Sigmoid colon (tissue), 7 donors: ENCODE measurements at places on chromosomes 3 and 15. TPM values are rescaled to one million over a fixed set of nuclear protein-coding genes. Genes with fewer than 3 reads are reported as not detected.

GRCh38 chr3:120741837-120742197 lies 499 bp downstream of the RABL3 start:
- H3K27me3 ChIP-seq = no peaks in the 10 kb centered on the region
- H3K4me1 ChIP-seq = peaks cover 12% of the 10 kb centered on the region
- DNase-seq = no peak
- peaks cover 5% of the 10 kb centered on the region for H3K36me3 ChIP-seq
- H3K27ac ChIP-seq = peak overlapping the region; percentile 92

- no peak overlapping the region for H3K27ac ChIP-seq
- no peaks in the 10 kb centered on the region for H3K27me3 ChIP-seq
- H3K4me1 ChIP-seq = no peaks in the 10 kb centered on the region
- H3K36me3 ChIP-seq = no peaks in the 10 kb centered on the region
- no peak for DNase-seq
- no peak overlapping the region for H3K4me3 ChIP-seq
Observed at GRCh38 chr3:87997298-87997697, 61.5 kb downstream of the CGGBP1 start.

GPR27 gene
- total RNA-seq = 1.4 TPM

GRCh38 chr15:96733721-96734120 lies 403.2 kb downstream of the NR2F2 start:
- no peaks in the 10 kb centered on the region for H3K36me3 ChIP-seq
- no peak for DNase-seq
- no peak overlapping the region for H3K4me3 ChIP-seq

GRCh38 chr15:70519004-70519365 lies 244.4 kb downstream of the UACA start:
- H3K27ac ChIP-seq = no peak overlapping the region
- peak; percentile 40 for DNase-seq
- no peak overlapping the region for H3K4me3 ChIP-seq
- no peaks in the 10 kb centered on the region for H3K36me3 ChIP-seq
